Mucosa of gallbladder (tissue), 1 donor: ENCODE measurements at places on chromosomes 4 and X. TPM values are rescaled to one million over a fixed set of nuclear protein-coding genes. Genes with fewer than 3 reads are reported as not detected.
A peak's percentile ranks its signal among the peaks of the same experiment; 100 is the strongest.

CXCL13 gene
- total RNA-seq = 2.8 TPM

CACNA1F gene
- total RNA-seq = 0.20 TPM

DTHD1 gene
- 0.20 TPM for total RNA-seq

NR3C2 gene
- 29.4 TPM for total RNA-seq

RAB41 gene
- total RNA-seq = not detected

SLC34A2 gene
- total RNA-seq = 32.1 TPM

RAB39B gene
- total RNA-seq = 1.2 TPM

EXOC1 gene
- total RNA-seq = 33.0 TPM

LRCH2 gene
- 3.9 TPM for total RNA-seq

DNA sequence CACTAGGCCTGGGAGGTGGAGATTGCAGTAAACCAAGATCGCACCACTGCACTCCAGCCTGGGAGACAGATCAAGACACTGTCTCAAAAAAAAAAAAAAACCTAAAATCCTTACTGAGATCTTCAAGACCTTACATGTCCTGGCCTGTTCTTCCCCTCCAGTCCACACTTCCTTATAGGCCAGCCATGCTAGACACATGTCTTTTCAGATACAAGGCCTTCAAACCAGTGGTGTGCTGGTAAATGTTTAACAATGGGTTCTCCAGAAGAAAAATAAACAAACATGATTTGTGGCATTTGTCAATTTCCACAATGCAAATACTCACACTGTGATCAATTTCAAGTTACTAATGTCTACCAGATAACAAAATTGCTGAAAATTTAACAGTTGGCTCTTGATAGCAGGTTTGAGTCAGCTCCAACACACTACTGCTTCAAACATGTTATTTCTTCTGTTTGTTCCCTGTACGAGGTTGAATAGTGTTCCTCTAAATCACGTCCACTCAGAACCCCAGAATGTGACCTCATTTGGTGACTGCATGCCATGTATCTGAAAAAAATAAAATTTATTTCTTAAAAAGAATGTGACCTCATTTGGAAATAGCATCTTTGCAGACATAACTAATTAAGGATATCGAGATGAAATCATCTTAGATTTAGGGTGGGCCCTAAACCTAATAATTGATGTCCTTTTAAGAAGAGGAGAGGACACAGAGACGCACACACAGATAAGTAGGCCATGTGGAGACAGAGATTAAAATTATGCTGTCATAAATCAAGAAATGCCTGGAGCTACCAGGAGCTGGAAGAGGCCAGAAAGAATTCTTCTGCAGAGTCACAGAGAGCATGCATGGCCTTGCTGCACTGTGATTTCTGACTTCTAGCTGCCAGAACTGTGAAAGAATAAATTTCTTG lies 144.4 kb downstream of the ZNF674 start:
- no peak for DNase-seq

GRCh38 chr4:11908712-11909111 lies 480.0 kb upstream of the HS3ST1 start:
- no peak for DNase-seq

- no peak for DNase-seq
Observed at GRCh38 chr4:87783781-87784180, 15.6 kb upstream of the IBSP start.

- DNase-seq = no peak
Observed at GRCh38 chrX:1152090-1152489, 60.4 kb downstream of the CRLF2 start.

- peak; percentile 77 for DNase-seq
Observed at GRCh38 chr4:38160487-38161207, 200.4 kb downstream of the PTTG2 start.

DNA sequence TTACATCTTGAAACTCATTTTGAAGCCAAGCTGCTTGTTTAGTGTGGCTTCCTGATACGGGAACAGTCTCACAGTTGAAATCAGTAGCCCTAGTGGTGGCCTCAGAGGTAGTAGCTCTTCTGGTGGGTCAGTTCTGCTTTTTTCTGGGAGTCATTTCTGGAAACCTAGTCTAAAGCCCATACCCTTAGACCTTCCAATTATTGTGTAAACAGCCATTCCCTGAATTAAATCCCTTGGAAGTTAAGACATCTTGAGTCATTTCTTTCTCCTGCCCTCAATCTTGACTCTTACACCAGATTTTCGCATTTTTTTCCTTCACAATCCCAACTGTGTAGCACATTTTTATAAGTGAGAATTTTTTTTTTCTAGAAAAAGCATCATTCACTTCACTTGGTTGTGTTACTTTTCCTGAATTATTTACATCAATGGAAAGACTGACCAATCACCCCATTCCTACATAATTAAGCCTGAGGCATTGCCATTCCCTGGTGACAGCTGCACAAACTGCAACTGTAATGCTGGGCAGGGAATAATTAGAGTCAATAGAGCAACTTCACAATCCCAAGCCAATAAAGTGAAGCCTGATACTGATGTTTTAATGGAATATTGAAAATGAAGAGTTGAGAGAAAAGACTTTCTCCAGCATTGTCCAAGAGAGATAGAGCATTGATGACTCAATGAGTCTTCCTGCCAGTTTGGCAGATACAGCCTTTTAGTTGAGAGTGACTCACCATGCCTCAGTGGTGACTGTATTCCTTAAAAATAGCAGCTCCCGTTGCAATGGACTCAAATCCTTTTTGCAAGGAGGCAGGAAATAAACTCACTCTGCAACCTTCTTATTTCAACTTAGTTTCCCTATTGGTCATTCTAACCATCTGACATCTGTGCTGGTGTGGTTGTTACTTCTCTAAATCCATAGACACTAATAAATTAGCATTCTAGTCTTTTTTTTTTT lies 13.0 kb upstream of the SEPSECS start:
- peak; percentile 55 for DNase-seq

GRCh38 chr4:98573791-98574190 lies 84.6 kb downstream of the TSPAN5 start:
- no peak for DNase-seq

- DNase-seq = no peak
Observed at GRCh38 chr4:108115168-108115526, 53.6 kb downstream of the LEF1 start.

DNA sequence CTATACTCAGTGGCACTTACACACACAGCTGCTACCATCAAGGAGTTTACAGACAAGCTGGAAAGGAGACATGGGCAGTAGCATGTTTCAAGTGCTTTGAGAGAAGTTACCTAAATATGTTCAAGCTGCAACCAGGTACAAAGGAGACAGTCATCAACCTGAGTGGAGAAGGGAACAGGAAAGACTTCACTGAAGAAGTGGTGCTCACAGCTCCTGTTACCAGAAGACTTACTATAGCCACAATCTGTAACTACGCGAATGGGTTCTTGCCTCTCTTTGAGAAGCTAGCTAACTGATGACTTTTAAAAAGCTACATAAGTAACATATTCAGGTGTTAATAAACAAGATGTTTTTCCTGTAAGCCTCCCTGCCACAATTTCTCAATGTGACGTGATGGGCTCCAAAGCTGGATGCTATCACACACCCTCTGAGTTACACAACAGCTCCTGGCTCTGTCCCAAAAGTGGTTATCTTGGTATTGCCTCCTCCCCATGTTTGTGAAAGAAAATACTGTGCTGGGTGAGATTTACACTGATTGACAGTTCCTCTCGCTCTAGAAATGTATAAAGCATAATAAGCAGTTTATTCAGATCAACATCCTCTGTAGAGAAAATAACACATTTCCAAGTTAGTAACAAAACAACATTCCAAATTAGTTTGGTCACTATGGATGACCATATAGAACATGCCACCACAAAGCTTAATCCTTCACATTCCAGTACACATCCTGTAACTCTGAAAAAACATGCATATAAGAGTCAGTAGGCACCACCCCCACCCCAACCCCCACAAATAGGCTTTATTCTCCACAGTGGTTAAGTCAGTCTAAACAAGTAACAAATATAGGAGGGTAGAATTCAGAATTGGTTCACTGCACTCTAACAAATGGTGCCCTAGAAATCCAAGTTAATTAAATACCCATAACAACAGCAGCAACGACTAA lies 81.8 kb downstream of the FRYL start:
- DNase-seq = peak; percentile 80

DNA sequence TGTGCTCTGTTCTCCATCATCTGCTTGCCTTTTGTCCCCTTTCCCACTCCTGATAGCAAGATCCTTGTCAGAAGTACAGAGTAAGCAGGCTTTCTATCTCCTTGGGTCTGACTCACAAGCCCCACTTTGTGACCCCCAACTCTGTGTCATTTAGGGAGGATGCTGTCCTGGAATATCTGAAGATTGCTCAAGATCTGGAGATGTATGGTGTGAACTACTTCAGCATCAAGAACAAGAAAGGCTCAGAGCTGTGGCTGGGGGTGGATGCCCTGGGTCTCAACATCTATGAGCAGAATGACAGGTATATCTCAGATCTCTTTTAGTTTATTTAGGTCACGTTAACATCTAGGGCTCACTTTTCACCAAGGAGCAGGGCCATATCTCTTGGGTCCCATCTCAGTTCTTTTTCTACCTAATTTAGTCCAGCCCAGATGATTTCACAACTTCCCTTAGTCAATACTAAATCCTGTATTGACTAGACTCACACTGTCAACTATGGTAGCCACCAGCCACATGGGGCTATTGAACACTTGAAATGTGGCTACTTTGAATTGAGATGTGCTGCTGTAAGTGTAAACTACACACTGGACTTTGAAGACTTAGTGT lies 64.3 kb downstream of the MSN start:
- no peak for DNase-seq

DNA sequence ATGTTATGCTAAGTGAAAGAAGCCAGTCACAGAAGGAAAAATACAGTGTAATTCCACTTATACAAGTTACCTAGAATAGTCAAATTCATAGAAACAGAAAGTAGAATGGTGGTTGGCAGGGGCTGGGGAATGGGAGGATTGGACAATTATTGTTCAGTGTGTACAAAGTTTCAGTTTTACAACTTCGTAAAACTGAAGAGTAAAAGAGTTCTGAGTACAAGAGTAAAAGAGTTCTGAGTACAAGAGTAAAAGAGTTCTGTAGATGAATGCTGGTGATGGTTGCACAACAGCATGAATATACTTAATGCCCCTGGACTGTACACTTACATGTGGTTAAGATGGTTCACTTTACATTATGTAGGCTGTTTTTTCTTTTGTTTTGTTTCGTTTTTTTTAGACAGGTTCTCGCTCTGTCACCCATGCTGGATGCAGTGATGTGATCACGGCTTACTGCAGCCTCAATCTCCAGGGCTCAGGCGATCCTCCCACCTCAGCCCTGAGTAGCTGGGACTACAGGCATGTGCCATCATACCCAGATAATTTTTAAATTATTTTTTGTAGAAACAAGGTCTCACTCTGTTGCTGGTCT lies 230.9 kb downstream of the SOWAHB start:
- DNase-seq = no peak

- DNase-seq = no peak
Observed at GRCh38 chr4:36385951-36386571, 104.6 kb downstream of the DTHD1 start.
